ENCODE measurements at places on chromosomes 6 and 20. TPM values are rescaled to one million over a fixed set of nuclear protein-coding genes. Genes with fewer than 3 reads are reported as not detected.

DNA sequence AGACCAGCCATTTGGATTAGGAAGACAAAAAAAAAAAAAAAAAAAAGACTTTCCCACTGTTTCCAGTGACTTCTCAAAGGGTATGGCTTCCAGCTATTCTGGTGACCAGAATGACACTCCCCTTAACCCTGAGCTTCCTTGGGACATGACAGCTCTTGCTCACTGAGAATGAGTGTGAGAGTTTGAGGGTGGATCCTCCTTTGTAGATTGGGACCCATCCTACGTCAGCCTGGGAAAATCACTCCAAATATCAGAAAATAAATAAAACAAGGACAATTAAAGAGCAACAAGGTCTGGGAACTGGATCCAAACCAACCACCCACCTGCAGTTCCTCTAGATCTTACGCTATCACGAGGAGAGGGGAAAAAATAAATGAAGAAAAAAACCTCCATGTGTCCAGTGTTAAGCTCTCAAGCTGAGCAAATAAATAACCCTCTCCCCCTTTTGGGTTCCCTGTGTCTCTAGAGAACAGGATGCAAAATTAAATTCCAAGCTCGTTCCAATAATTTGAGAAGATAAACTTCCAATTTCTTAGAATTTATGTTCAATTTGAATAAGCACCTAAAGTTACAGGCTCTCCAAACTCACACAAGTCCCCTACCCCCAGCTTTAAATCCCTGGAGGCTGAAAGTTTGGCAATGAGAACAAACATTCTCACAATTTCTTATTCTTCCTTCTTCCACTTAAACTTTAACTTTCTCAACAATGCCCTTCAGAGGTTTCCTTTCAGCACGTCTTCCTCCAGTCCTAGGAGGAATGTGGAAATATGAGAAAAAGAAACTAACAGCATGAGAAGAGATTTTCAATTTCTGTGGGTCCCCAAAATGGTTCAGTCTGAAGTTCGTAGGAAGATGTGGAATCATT lies 170.2 kb downstream of the MTFR2 start:
- DNase-seq = no peak

- DNase-seq = peak; percentile 78
These were observed 76.0 kb downstream of the ADTRP start for GRCh38 chr6:11702500-11703130.

DNA sequence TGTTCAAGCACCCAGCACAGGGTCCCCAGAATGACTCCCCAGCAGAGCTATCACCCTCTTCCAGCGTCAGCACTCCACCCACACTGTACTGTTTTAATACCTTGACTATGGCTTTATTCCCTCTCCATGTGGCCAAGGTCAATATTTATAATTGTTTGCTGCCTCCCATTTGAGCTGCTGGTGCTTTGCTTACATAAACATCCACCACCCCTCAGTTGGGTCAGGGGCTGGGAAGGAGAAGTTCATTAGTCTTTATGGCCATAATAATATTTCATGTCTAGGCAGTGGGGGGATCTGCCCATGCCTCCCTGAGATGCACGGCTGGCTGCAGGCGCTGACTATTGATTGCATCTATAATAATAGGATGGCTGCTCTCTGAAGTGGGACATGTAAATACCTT lies 41.8 kb upstream of the SAYSD1 start:
- DNase-seq = no peak

- no peak for DNase-seq
These were observed 31.2 kb downstream of the SPDEF start for GRCh38 chr6:34524971-34525370.

- no peak for DNase-seq
These were observed 195.7 kb downstream of the FARS2 start for GRCh38 chr6:5457041-5457440.

GRCh38 chr20:4795394-4795793 lies 73.7 kb downstream of the PRND start:
- no peak for DNase-seq

DNA sequence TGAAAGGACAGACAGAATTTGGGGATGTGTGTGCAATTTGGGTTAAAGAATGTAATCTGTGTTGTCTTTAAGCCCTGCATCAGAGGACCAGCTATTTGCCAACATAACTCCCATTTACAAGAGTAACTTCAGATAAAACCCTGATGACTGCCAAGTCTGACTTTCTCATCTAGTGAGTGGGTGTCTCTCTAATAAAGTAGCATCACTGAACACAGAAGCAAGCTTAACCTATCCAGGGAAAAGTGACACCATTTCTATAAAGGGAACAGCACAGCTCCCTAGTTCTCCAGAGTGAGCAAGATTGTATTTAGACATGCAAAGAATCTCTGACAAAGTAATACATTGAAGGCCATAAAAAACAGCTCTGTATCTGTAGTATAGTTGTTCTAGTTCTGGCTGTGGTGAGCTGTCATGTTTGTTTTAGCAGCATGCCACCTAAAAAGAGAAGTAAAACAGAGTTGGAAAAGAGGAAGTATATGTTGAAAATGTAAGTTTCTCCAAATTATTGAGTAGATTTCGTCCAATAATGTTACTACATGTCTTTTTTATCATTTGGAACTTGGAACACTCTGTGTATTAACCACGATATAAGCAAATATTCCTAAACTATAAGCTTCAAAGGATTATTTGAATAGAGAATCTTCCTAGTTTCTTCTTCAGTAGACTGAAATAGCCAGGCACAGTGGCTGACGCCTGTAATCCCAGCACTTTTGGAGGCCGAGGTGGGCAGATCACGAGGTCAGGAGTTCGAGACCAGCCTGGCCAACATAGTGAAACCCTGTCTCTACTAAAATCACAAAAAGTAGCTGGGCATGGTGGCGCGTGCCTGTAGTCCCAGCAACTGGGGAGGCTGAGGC lies 8.8 kb upstream of the PIM1 start:
- no peak for DNase-seq

DNA sequence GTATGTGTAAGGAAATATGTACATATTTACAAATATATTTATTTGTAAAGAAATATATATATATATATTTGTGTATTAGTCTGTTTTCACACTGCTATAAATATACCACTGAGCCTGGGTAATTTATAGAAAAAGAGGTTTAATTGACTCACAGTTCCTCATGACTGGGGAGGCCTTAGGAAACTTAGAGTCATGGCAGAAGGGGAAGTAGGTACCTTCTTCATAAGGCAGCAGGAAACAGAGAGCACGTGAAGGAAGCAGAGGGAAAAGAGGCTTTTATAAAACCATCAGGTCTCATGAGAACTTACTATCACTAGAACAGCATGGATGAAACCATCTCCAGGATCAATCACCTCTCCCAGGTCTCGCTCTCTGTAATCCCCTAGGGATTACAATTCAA lies 644.5 kb upstream of the HS3ST5 start:
- DNase-seq = no peak

The ID1 gene
- 134 TPM for total RNA-seq

The ZNF512B gene
- 1.9 TPM for total RNA-seq

The ARHGAP18 gene
- 28.3 TPM for total RNA-seq

The TBXT gene
- not detected for total RNA-seq

The KIAA1755 gene
- 3.9 TPM for total RNA-seq
